Right renal cortex interstitium (tissue), 3 donors: ENCODE measurements at places on chromosomes 5 and 9.

- DNase-seq = no peak
Observed at GRCh38 chr5:78003919-78004318, 227.8 kb upstream of the TBCA start.

- DNase-seq = no peak
Observed at GRCh38 chr9:120331913-120332312, 248.1 kb downstream of the CDK5RAP2 start.

GRCh38 chr5:50547303-50547702 is 106.2 kb upstream of the EMB start:
- no peak for DNase-seq

DNA sequence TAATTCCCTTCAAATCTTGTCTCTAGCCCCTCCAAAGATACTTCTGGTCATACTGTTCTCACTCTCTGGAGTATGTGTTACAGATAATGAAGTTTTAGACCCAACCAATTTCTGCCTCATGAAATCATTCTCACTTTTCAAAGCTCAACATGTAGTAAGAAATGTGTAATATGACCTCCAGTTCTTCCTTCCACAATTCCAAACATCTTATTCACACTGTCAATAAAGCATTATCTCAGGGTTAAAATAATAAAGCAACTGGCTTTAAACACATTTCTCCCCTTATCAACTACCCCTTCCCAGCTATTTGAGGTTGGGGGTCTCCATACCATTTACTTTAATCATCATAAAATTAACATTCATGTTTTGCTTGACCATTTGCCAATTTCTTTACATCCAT is 654.1 kb downstream of the RAB3C start:
- no peak for DNase-seq

- DNase-seq = no peak
Observed at GRCh38 chr5:1371218-1371971, 26.5 kb upstream of the CLPTM1L start.

DNA sequence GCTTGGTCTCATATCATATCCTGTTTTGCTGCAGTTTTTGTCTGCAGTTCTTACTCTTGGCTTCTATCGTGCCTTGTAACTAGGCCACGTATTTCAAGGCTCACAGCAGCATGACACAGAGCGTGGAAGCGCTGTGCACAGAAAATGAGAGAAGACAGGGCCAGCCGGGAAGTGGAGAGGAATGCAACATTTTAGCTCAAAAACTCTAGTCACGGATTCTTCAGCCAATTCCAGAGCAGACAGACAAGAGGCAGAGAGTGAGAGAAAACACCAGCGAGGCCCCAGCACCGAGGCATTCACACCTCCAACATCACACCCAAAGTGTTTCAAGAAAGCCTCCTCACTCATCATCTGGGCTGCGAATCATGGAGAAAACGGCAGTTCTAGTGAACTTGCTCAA is 160.8 kb downstream of the DNAH5 start:
- no peak for DNase-seq

DNA sequence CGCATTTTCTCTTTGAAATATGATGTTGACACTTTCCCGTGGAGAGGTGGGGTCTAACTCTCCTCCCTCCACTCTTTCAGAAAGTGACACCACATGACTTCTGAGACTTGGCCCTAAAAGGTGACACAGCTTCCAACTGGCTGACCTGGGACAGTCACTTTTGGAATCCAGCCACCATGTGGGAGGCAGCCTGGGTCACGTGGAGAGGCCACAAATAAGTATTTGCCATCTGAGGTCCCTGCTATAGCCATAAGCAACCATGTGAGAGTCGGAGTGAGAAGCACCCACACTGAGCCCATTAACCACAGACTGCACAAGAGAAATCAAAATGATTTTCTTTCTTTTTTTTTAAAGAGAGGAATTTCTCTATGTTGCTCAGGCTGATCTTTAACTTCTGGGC is 4.1 kb upstream of the PHYKPL start:
- DNase-seq = no peak

- DNase-seq = no peak
Observed at GRCh38 chr9:77933019-77933418, 98.6 kb downstream of the GNAQ start.

- DNase-seq = no peak
Observed at GRCh38 chr9:106111039-106111730, 416.8 kb downstream of the TMEM38B start.

GRCh38 chr9:134784577-134785305 is 95.9 kb upstream of the FCN2 start:
- no peak for DNase-seq

DNA sequence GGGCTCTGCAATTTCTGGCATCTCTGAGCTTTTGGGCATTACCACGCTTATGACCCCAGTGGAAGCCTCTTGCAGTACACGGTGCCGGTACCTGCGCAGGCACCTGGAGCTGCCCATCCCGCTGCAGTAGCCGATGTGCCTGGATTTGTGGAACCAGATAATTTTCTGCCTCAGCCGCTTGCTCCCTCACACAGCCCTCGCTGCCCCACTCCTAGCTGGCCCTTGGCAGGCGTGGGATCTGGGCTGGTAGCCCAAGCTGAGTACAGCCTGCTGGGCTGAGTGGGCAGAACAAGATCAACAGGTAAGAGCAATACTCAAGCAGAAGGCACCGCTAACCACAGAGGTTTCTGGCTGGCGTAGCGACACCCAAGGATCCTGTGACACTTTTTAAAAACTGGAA is 1808.8 kb upstream of the ACO1 start:
- no peak for DNase-seq

DNA sequence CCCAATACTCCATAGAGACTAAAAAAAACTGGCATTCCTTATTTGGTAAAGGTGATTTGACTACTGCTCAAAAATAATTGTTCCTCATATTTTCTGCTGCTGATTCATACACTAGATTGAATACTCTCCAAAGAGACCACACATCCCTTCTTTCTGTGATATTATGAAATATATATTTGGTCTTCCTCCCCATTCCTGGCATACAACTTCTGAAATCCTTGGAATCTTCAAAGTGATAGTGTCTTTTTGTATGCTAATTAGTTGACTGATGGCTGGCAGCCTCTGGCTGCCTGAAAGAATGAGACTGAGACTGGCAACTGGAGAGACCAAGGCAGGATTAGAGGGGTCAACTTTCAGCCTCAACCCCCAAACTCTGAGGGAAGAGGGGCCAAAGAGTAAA is 348.0 kb upstream of the RFX3 start:
- DNase-seq = no peak

- DNase-seq = no peak
Observed at GRCh38 chr9:93660352-93661046, 84.1 kb downstream of the PHF2 start.

DNA sequence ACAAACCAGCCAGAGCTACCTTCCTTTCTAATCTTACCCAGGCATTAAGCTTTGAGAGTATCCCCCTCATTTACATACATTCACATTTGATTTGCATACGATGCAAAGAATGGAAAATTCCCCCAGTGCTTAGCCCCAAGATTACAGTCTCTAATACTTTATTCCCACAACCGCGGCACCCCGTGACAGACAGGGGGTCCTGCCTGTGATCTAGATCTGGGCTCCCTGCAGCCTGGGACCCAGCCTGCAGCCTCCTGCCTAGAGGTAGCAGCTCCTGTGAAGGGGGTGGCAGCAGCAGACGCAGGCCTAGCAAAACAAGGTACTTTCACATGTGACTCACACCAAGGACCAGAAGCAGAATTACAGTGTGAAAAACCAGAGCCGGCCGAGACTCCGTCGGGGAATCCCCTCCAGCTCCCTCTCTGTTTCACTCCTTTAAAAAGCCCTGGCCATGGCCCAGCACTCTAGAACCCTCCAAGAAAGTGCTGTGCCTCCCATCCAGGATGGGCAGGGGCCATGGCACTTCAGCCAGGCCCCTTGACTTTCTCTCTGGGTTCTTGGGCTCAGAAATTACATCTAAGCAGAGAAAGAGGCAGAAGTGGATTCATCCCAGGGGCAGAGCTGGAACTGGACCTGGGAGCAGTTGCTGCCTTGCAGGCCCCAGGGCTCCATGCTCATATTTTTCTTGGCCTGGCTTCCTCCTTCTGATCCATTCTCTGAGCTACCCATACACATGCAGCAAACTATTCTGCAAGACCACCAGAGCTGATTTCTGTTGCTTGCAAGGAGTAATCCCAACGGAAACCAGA is 14.0 kb upstream of the TCF7 start:
- DNase-seq = no peak

- DNase-seq = no peak
Observed at GRCh38 chr9:110188101-110188500, 19.9 kb downstream of the C9orf152 start.

DNA sequence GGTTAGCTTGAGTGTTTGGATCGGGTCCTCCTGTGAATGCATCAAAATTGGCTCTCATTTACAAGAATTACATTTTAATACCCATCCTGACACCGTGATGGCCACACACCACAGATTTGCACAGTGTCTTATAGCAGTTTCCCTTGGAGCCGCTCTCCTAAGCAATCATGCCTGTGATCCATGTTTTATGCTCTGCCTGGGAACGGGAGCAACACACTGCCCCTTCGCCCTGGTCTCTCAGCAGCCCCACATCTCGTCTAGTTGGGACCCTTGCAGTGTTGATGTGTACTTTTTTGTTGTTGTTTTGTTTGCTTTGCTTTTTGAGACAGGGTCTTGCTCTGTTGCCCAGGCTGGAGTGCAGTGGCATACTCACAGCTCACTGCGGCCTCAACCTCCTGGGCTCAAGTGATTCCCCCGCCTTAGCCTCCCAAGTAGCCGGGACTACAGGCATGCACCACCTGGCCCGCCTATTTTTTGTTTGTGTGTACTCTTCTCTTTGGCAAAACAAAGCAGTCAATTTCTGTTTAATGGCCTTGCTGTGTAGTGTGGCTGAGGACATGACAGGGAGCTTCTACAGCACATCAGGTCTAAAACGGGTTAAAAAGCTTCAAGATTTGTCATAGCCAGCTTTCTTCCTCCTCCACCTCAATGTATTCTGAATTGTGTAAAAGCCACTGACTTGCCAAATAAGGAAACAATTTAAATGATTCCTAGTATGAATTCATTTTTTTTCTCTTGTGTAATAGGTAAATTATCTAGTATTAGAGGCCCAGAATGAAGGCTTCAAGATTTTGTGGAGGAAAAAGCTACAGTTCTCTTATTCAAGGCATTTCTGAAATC is 101.6 kb upstream of the TBCA start:
- no peak for DNase-seq
